ENCODE measurements at places on chromosomes 11 and 22.

GRCh38 chr11:18600915-18601569 is 1.5 kb downstream of the MISFA start:
- no peak for DNase-seq

- no peak for DNase-seq
These were observed 28.4 kb upstream of the HMOX1 start for GRCh38 chr22:35352214-35353111.

- no peak for DNase-seq
These were observed 29.7 kb upstream of the VPREB1 start for GRCh38 chr22:22214819-22215329.

- no peak for DNase-seq
These were observed 390.5 kb downstream of the TMEM135 start for GRCh38 chr11:87428266-87428665.

DNA sequence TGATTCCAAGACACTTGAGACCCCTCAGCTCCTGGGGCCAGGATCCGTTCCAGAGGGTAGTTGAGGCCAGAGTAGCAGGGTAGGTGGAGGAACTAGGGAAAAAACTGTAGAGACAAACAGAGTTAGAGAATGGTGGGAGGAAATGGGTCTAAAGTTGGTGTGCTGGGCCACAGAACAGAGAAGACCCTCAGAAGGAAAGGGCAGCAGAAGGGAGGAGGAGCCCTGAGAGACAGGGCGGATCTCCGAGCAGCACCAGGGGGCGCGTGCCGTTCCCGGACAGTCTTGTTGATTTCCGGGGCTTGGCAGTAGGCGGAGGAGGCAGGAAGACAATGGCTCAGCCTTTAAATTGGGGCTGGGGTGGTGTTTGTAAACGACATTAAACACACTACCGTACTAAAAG is 2.4 kb upstream of the CECR2 start:
- DNase-seq: no peak

GRCh38 chr11:114059278-114059983 is at the start of gene ZBTB16:
Gene ZBTB16 (plus strand): TSS chr11:114059711. CDS start chr11:114063301, 3,590 bp downstream.
- no peak for DNase-seq

GRCh38 chr11:33035011-33035410 is 4.4 kb upstream of the TCP11L1 start:
- DNase-seq: no peak

DNA sequence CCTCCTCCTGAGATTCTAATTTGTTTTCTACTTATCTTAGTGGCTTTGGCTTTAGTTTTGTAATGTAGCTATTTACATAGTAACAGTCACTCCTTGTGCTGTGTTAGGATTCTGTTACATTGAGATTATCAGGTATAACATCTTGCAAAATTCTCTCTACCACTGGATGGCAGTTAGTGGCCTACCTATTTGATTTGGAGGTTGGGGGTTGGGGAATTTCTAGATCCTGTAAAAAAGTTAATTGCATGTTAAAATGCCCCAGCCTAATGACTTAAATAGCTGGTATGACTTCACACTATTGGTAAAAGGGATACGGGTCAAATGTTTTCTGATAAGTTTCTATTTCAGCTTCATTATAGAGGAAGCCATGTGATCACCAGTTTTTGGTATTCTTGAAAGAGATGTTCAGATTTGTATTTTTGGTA is 2.8 kb downstream of the GRK3 start:
- DNase-seq: no peak

- no peak for DNase-seq
These were observed 3.4 kb upstream of the GLB1L2 start for GRCh38 chr11:134328433-134328832.

GRCh38 chr11:94769880-94770279 is 1.7 kb downstream of the AMOTL1 start:
- no peak for DNase-seq

DNA sequence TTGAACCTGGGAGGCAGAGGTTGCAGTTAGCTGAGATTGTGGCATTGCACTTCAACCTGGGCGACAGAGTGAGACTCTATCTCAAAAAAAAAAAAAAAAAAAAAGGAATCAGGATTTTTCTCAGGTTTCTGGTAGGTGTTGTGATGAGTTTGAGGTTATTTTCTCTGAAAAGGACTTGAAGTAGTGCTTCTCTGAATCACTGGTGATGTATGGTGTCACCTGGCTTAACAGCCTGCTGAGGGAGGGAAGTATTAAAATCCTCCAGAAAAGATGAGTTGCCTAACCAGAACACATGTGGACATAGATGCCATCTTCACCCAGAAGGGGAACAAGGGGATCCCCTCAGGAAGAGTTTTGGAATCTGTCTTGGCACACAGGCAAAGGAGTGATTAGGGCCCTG is 20.1 kb downstream of the SMARCB1 start:
- DNase-seq: no peak

DNA sequence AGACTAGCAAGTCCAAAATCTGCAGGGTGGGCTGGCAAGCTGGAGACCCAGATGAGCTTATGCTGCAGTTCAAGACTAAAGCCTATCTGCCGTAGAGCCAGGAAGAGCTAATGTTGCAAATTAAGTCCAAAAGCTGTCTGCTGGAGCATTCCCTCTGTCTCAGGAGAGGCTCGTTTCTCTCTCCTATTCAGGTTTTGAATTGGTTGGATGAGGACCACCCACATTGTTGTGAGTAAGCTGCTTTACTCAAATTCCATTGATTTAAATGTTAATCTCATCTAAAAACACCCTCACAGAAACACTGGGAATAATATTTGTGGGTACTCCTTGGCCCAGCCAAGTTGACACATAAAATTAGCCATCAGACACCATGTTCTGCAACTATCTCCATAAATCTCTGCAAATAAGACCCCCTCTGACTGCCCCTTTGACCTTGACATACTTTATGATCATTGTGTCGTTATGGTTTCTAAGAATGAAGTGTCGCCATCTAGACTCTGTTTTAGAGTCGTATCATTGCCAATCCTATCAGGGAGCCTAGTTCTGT is 16.8 kb upstream of the CUL5 start:
- DNase-seq: no peak

GRCh38 chr11:70547821-70548670 is 149.7 kb downstream of the CTTN start:
- DNase-seq: no peak

GRCh38 chr11:8019314-8020243 is 32.4 kb downstream of the EIF3F start:
- DNase-seq: no peak

DNA sequence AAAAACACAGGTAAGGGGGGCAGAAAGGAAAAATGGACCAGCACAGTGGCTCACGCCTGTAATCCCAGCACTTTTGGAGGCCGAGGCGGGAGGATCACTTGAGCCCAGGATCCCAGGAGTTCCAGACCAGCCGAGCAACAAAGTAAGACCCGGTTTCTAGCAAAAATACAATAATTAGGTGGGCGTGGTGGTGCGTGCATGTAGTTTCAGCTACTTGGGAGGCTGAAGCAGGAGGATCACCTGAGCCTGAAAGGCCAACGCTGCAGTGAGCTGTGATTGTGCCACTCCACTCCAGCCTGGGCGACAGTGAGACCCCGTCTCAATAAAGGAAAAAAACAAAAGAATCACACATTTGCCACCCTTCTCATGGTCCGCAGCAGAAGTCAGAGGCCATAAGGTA is 519.4 kb downstream of the BRD1 start:
- no peak for DNase-seq

- no peak for DNase-seq
These were observed 117.1 kb downstream of the KCNQ1 start for GRCh38 chr11:2561696-2562581.

DNA sequence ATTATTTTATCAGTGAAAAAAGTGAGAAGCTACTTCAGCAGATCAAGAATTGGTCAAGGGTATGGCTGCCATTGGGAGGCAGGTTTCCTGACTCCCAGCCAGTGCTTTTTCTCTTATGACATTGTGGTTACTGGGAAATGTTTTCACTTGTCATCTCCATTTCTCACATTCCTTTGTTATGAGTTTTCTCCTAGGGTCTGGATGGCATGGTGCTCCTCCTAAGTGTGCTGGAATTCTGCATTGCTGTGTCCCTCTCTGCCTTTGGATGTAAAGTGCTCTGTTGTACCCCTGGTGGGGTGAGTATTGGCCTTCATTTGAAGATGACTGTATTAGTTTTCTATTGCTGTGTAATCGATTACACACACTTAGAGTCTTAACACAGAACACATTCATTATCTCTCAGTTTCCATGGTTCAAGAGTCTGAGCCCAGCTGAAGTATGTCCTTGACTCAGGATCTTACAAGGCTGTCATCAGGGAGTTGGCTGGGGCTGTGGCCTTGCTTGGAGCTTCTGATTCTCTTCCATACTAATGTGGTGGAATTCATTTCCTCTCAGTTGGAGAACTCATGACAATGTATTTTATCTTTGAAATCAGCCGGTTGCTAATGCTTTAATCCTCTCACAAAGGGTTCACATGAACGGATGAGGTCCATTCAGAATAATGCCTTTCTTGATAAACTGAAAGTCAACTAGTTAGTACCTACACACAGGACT is 21.0 kb upstream of the MS4A6E start:
- DNase-seq: no peak
